ENCODE measurements at places on chromosomes 16 and 17.

- no peak for DNase-seq
These were observed 15.4 kb downstream of the NECAB2 start for GRCh38 chr16:83983491-83983890.

DNA sequence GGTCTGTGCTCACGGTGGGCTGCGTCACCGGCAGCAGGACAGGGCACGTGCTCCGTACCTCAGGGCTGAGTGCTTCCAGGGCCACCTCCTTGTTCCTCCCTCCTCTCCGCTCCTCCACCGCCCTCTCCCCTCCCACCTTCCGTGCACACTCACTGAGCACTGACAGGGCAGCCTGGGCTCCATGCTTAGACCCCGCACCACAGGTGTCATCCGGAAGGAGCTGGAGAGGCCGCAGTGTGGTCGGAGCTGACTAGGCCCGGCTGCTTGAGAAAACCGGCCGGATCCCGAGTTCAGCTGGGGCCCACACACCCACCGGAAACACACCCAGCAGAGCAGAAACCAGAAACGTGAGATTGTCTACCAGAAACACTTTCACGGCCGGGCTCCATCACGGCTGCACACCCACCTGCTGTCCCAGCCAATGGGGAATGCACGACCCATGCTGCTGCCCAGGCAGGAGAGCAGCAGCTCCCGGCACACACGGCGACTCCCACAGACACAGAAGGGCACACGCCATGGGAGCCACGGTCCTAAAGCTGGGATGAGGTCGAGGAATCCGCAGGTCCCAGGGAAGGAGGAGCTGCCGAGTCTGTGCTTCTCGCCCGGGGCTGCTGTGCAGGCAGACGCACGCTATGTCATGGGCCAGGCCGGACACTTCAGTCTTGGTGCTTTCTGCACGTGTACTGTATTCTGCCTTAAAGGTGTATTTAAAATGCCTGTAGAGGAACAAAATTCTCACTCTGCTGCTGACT is 55.0 kb upstream of the ZNF469 start:
- DNase-seq, result peak; percentile 61

DNA sequence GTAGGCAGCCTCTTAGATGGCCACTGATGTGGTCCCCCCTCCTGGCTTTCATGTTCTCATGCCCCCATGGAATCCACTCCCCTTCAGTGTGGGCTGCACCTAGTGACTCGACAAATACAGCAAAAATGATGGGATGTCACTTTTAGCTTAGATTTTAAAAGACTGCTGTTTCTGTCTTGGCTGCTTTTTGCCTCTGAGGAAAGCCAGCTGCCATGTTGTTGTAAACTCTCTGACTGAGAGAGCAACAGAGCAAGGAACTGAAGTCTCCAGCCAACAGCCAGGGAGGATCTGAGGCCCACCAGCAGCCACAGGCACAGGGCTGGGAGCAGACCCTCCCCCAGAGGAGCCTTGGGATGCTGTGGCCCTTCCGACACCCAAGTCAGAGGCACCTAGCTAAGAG is 60.6 kb upstream of the MARCHF10 start:
- DNase-seq, result no peak

DNA sequence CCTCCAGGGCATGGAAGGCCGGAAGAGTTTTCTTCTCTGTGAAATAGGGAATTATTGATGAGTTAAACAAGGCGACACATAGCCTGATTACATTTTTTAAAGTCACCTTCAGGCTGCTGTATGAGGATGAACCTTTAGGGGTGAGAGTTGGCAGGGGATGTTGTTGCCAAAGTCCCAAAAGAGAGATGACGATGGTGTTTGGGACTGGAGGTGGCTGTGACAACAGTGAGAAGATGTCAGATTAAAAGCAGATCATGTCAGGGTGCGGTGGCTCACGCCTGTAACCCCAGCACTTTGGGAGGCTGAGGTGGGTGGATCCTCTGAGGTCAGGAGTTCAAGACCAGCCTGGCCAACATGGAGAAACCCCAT is 16.8 kb upstream of the ASGR2 start:
- no peak for DNase-seq

GRCh38 chr16:46857368-46857945 is 26.5 kb upstream of the C16orf87 start:
- DNase-seq, result peak; percentile 66

DNA sequence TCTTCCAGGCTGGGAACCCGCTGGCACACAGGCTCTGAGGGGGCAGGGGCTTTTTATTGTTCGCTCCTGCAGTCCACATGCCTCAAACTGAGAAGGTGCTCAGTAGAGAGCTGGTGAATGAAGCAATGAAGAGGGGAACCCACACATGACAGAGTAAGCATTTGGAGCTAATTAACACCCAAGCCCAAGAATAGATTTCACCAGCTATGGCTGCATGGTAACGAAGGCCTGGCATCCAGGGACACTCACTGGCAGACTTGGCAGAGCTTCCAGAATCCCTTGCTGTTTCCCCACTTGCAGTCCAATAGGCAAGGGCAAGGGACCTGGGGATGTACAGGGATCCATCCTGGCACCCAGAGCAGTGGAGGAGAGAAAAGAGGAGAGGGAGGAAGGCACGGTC is 12.2 kb downstream of the FLOT2 start:
- no peak for DNase-seq

- DNase-seq, result no peak
These were observed 42.3 kb downstream of the PIPOX start for GRCh38 chr17:29085223-29085622.

All from astrocyte of the spinal cord (primary cell).